ENCODE measurements at places on chromosomes 12 and 14. TPM values are rescaled to one million over a fixed set of nuclear protein-coding genes. Genes with fewer than 3 reads are reported as not detected.

DNA sequence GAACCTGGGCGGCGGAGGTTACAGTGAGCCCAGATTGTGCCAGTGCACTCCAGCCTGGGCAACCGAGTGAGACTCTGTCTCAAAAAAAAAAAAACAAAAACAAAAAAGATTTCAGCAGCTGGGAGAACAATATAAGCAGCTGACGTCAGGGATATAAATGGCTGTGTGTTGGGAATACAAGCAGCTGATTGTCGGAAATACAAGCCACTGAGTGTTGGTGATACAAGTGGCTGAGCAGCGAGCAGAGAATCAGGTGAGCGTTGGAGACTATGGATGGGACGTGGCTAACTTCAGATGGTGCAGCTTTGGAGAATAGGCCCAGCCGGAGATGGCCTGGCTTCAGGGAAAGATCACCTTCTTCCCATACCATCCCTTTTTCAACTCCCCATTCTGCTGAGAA is 32.0 kb downstream of the PSEN1 start:
- H3K4me3 ChIP-seq, result no peak overlapping the region
- no peak for DNase-seq
- H3K27ac ChIP-seq, result no peak overlapping the region
- no peaks in the 10 kb centered on the region for H3K4me1 ChIP-seq
- H3K27me3 ChIP-seq, result no peaks in the 10 kb centered on the region

- no peaks in the 10 kb centered on the region for H3K4me1 ChIP-seq
- H3K4me3 ChIP-seq, result no peak overlapping the region
- no peaks in the 10 kb centered on the region for H3K36me3 ChIP-seq
- no peaks in the 10 kb centered on the region for H3K27me3 ChIP-seq
Measured at GRCh38 chr12:61385771-61386170, 874.4 kb upstream of the USP15 start.

GRCh38 chr14:21626491-21627230 is 8.1 kb downstream of the OR10G2 start:
- no peak overlapping the region for H3K27ac ChIP-seq
- H3K27me3 ChIP-seq, result no peaks in the 10 kb centered on the region
- no peaks in the 10 kb centered on the region for H3K36me3 ChIP-seq
- H3K4me3 ChIP-seq, result no peak overlapping the region
- DNase-seq, result no peak

ALX1 gene
- total RNA-seq, result 1.9 TPM

YY1 gene
- 87.5 TPM for total RNA-seq

NT5DC3 gene
- total RNA-seq, result 12.0 TPM

LRRC43 gene
- total RNA-seq, result 0.72 TPM

All from astrocyte (in vitro differentiated cells and primary cell).